ENCODE measurements at places on chromosomes 7 and 10.

DNA sequence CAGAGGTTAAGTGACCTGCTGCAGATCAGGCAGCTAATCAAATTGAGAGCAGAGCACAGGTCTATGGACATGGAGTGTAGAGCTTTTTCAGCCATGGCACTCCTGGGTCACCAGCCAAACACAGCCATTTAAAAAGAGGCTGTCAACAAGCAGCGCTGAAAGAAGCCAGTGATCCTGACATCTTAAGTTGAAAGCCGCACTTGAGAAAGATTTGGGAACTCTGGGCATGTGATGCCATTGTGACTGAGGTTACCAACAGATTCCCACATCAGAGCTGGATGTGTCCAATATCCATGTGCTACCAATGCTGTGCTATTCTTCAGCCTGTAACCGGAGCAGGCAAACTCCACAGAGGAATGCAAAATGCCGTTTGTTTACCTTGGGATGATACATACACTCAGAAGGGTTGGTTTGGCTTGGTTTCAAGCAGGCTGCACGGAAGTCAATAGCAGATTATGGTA lies 56.2 kb upstream of the ABLIM1 start:
- DNase-seq = no peak

DNA sequence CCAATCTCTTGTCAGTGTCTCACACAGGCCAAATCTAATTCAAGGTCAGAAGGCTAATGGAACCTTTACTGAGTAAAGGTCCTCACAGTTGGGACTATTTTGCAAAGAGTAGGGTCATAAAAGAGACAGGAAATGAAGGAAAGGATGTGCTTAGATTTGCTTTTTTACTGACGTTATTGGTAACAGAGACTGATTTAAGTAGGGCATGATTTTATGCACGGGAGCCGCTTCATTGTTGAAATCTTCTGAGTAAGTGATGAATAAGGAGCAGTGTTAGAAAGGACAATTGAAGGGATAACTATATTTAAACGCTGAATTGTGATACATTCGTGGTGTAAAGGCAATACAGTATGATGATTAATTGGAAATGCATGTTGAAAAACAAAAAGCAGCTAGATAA lies 261.5 kb downstream of the MALRD1 start:
- DNase-seq = no peak

- no peak for DNase-seq
These were observed 84.7 kb downstream of the CACNA2D1 start for GRCh38 chr7:82358923-82359322.

DNA sequence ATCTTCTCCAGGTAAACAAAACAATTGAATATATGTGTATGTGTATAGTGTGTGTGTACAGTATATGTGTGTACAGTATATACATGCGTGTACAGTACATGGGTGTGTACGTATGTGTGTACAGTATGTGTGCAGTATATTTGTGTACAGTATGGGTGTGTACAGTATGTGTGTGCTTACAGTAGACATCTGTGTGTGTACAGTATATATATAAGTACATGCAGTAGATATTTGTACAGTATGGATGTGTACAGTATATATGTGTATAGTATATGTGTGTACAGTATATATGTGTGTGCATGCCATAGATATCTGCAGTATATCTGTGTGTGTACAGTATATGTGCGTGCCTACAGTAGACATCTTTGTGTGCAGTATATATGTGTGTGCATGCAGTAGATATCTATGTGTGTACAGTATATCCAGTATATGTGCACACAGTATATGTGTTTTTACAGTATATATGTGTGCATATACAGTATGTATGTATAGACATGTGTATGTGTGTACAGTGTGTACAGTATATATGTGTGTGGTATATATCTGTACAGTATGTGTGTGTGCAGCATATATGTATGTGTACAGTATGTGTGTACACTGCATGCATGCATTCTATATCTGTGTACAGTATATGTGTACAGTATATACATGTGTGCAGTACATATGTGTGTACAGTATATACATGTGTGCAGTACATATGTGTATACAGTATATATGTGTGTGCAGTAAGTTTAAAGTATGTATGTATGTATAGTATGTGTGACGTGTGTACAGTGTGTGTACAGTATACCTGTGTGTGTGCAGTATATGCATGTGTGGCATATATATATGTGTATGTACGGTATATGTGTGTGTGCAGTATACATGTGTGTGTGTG lies 37.3 kb upstream of the SLC39A12 start:
- DNase-seq = no peak

DNA sequence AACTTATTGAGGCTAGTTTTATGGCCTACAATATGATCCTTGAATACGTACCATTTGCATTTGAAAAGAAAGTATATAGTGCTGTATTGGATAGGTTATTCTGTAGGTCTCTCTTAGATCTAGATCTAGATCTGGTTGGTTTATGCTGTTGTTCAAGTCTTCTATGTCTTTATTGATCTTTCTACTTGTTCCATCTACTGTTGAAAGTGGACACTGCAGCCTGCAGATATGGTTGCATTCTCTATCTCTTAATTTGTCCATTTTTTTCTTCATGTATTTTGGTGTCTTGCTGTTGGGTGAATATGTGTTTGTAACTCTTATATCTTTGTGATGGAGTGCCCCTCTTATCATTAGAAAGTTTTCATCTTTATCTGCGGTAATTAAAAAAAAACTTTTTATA lies 139.4 kb upstream of the PCDH15 start:
- DNase-seq = no peak

GRCh38 chr7:87225696-87226095 lies 6.2 kb upstream of the TMEM243 start:
- DNase-seq = no peak

DNA sequence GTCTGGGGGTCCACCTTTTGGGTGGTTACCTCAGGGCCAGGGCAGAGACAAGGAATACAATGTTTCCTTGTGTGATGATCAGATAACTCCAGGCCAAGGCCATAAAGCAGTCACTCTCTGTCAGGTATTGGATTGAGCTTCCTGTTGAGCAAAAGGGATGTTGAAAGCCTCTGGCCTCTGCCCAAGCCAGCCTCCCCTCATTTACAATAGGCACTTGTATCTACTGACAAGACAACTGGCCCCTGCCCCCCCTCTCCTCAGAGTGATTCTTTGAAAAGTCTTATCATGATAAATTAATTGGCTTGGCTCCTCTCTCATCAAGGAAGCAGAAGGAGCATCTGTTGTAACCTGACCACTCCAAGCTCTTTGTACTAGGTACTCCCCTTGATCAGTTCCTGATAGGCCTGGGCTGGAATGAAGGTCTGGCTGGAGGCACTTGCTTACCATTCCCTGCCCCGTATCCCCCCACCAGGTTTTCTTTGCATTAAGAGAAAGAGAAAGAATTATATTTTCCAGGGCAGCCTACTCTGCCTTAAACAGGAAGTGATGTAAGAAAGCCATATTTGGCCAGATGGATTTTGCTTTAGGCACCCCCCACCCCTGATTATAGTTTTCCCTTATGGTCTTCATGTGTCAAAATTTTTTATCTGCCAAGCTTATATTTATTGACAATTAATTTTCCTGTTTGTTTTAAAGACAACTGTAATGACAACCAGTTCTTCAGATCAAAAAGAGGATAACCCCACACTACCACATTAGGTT lies 42.1 kb upstream of the HPS1 start:
- no peak for DNase-seq

DNA sequence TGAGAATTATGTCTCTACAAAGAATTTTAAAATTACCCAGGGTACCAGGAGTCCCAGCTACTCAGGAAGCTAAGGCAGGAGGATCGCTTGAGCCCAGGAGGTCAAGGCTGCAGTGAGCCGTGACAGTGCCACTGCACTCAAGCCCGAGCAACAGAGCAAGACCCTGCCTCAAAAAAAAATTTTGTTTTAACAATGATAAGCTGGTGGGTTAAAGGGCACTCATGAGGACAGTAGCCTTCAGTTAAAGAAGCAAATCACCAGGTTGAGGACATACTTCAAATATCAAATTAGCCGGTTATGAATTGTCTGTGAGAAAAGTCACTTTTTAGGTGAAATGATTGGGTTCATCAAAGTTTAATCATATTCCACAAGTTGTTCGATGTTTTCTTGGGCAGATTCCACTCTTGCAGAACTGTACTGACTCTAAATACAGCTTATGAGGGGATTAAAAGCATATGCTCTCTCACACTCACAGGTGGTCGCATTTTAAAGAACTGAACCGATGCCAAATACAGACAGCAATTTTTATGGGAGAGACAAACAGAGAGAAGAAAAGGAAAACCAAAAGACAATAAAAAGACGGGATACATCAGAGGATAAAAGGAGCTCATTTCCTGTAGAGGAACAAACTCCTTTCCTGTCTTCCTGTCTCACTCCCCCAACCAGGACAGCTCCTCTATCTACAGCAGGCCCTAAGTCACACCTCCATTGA lies 582.8 kb upstream of the NRP1 start:
- no peak for DNase-seq

GRCh38 chr10:51204701-51205100 lies 130.4 kb downstream of the PRKG1 start:
- no peak for DNase-seq

GRCh38 chr7:90345595-90346335 lies 751 bp upstream of the GTPBP10 start:
- no peak for DNase-seq

DNA sequence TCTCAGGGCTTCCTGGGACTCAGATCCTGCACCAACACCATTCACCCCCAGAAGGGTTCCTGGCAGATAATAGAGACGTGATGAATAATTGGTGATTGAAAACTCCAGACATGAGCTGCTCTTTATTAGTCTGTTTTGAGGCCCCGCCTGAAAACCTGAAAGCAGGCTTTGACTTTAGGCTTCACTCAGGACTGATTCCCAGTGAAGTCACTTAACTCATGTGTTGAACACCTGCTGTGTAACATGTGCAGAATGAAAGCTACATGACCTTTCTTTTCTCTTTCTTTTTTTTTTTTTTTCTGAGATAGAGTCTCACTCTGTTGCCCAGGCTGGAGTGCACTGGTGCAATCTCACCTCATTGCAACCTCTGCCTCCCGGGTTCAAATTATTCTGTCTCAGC lies 8.9 kb downstream of the SPACDR start:
- no peak for DNase-seq

GRCh38 chr7:85773116-85773728 lies 586.4 kb upstream of the SEMA3D start:
- DNase-seq = no peak

DNA sequence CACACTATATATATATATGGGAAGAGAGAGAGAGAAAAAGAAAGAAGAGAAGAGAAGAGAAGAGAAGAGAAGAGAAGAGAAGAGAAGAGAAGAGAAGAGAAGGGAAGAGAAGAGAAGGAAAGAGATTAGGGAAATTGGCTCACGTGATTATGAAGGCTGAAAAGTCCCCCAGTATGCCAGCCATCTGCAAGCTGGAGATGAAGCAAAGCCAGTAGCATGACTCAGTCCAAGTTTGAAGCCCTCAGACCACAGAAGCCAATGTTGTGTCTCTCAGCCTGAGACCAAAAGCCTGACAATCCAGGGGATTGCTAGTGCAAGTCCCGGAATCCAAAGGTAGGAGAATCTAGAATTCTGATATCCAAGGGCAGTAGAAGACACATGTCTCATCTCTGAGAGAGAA lies 206.3 kb upstream of the PRSS1 start:
- DNase-seq = no peak

GRCh38 chr7:2109936-2110609 lies 122.7 kb downstream of the MAD1L1 start:
- no peak for DNase-seq

- DNase-seq = no peak
These were observed 72.6 kb downstream of the ITGB8 start for GRCh38 chr7:20403331-20403730.
